ENCODE measurements at places on chromosomes 2 and 18.

DNA sequence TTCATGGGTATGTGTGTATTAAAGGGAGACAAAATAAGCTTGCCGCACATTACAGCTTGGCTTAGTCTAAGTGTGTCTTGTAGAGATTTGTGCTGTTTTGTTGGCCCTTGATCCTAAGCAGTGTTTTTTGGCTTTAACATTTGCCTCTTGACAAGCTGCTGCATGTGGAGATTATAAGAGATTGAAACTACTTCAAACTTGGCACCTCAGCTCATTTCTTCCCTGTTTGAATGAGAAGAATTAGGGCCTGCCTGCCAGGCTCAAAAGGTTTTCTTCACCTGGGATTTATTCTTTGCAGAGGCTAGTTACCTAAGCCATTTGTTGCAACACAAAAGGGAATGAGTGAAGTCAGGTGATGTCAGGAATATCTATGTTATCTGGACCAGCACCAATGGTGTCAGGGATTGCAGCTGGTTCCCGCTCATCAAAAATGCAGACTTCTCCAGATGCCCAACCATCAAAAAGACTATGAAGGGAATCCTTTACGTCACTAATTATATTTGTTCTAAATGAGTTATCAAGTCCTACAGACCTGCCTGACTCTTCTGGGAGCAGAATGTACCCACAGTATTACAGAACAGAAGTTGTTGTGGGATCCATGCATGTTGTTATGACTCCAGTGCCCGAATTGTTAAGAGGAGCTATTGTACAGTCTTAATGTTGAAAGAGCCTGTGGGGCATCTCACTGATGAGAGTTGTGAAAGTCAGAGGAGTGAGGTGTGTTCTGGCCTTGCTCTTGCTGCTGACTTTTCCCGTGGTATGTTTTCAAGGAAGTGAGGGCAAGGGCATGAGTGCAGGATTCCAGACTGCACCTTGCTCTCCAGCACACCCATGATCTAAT lies 31.0 kb downstream of the ABCA12 start:
- no peak for DNase-seq

DNA sequence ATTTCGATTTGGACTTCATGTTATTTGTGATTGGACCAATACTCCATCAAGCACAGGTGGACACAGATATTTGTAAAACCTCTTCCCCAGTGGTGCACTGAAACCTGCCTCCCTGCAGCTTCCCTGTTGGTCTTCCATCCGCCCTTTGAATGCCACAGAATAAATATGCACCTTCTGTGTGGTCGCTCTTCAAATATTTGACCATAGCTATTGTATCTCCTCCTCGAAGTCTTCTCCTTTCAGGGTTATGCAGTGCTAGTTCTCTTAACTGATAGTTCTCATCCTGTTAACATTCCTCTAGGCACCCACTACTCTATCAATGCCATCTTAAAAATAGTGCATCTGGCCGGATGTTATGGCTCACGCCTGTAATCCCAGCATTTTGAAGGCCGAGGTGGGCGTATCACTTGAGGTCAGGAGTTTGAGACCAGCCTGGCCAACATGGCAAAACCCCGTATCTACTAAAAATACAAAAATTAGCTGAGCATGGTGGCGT lies 12.5 kb downstream of the SPATS2L start:
- DNase-seq = no peak

- no peak for DNase-seq
These were observed 23.8 kb upstream of the HNRNPA3 start for GRCh38 chr2:177188482-177189469.

DNA sequence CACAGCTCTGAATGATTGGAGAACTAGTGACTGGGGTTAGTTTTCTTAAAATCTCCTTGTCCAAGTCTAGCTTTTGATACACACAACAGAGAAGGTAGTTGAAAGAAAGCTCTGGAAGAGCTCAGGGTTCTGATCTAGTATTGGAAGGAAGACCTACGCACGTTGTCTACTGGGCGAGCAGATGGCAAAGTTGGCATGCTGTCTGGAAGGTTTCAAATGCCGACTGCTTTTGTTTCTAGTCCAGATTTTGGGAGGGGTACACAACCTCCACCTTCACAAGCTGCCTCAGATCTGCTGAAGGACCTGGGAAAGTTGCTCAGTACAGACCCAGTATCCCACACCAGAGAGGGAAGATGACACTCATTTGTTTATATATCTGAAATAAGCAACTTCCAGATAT lies 507.3 kb downstream of the RNF144A start:
- DNase-seq = no peak

GRCh38 chr2:62032096-62032495 lies 126.6 kb downstream of the COMMD1 start:
- DNase-seq = no peak

DNA sequence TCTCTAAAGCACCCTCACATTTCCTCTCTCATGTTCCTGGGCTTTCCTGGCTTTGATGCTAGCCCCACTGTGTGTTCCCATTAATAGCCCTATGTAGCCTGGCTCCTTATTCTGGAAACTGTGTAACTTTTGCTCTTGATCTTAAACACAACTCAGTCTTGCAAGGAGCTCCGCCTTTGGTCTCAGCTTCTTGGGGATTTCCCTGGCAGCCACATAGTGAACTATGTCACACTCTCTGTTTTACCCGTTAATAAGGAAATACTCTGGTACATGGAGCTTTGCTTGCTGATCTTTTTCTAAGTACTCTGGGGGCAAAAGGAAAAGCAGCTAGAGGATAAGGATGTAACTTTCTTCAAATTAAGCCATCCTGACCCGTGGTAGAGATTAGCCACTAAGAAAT lies 259.3 kb downstream of the NEDD4L start:
- DNase-seq = no peak

DNA sequence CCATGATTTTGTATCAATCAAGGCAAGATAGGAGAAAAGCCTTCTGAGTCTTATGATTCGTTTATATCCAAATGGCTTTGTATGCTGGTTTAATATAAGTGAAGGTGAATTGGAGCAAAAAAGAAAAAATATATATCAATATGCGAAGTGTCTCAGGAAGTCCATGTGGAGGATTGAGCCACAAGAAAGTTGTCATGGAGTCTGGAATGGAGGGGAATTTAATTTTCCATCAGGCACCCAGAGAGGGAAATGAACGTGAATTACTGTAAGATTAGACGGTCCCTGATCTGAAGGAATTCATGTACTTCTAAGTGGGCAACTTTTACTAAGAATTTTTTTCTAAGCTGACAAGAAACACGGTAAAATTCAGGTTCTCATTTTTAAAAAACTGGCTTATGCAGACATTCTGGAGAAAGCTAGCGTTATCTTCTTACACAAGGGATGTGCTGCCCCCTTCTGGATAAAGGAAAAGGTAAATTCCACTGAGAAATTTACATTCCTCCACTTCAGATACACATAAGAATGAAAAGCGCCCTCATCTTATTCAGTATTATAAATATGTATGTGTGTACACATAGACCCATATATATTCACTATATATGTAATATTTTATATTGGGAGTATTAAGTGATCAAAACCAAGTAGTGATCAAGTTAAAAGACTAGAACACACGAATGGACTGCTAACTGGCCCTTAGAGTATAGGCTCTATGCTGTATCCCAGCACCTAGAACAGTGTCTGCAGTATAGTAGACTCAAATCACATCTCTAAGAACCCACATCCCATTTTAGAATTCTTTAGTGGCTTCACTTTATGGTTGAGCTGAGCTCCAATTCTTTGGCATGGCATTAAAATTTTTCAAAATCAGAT lies 289.0 kb upstream of the TFPI start:
- DNase-seq = no peak
